ENCODE measurements at places on chromosomes 3 and 15.

- DNase-seq: no peak
These were observed 15.1 kb downstream of the SLC6A20 start for GRCh38 chr3:45781271-45781670.

DNA sequence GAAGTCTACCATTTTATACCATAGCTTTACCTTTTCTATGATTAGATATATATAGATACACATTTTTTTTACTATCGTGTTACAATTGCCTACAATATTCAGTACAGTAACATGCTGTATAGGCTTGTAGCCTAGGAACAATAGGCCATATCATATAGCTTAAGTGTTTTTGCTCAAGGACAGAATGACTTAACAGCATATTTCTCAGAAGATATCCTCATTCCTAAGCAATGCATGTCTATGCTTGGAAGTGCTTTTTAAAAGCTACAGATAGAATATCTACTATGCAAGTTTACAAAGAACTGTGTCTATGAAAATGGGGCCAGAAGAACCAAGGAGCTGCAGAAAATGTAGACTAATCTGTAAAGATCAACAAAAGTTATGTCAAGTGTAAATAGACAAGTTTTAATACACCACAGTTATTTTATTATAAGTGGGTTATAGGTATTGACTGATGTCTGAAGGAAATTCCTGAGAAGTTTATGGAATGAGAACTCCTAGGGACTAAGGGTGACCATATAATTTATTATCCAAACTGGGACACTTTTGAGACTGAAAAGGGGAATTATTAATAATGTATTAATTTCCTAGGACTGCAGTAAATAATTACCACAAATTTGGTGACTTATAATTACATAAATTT is 138.7 kb upstream of the TGFBR2 start:
- no peak for DNase-seq

- no peak for DNase-seq
These were observed 100.8 kb downstream of the STAC start for GRCh38 chr3:36480911-36481648.

- DNase-seq: no peak
These were observed 54.8 kb downstream of the MYO9A start for GRCh38 chr15:72063186-72063585.

- DNase-seq: peak; percentile 81
These were observed at the start of gene SLCO3A1 for GRCh38 chr15:91853511-91853947. Gene SLCO3A1 (plus strand): TSS chr15:91853708.

All from urothelium cell line (cell line).